NCI-H187 (cell line): ENCODE measurements at places on chromosomes 16 and 17.

GRCh38 chr17:70239391-70239826 lies 70.1 kb downstream of the KCNJ2 start:
- DNase-seq, result no peak

DNA sequence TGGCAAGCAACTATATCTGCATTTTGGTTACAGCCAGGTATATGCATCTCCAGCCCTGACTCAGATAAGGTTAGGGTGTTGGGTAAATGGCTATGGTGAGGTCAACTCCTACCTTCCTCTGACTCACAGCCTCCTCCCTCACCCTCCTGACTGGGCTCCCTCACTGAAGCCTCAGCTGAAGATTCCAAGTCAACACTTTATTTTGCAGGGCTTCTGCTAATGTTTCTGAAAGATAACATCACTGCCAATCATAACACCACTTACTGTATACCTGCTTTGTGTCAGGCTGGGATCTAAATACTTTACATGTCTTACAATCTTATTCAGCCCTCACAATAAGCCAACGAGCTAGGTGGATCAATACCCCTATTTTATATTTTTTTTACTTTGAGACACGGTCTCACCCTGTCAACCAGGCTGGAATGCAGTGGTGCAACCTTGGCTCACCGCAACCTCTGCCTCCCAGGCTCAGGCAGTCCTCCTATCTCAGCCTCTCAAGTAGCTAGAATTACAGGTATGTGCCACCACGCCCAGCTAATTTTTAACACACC lies 47.8 kb upstream of the GCSH start:
- DNase-seq, result no peak

DNA sequence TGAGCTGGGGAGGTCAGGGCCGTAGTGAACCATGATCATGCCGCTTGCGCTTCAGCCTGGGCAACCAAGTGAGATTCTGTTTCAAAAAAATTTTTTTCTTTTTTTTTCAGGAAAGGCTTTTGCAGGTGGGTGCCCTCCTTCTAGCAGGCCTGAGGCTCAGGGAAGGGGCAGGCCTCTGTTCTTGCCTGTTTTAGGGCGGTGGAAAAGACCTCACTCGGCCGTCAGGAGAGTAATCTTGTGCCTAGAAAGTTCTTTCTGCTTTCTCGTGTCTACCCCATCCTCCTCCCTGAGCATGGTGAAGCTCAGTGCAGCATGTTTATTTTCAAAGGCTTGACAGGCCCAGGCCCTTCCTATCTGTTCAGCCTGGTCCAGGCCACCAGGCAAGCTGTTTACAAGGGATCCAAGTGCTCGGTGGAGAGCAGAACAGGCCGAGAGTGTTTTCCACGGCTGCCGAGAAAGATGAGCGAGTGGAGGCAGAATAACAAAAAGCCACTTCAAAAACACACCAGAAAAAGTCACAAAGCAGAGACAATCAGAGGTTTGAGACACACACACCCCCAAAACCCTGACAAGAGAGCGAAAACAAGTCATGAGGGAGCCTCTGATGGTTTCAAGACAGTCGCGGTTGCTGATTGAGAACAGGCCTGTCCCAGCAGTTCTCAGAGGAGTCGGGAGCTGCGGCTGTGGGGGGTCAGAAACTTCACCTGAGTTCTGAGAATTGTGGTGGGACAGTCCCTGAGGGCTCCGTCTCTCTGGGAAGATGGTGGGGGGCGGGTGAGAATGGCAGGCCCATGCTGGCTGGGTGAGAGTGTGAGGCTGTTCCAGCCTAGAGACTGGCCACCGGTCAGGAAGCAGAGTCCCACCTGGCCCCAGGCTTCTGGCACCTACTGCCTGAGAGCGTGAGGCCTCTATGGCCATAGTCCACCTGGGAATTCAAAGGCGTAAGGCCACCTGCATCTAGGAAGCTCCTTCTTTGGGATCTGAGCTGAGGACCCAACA lies 37.5 kb upstream of the CCR7 start:
- no peak for DNase-seq

- DNase-seq, result peak; percentile 3
Observed at GRCh38 chr16:9033125-9033830, 58.2 kb upstream of the HAPSTR1 start.

GRCh38 chr17:20170085-20170484 lies 160.9 kb downstream of the SPECC1 start:
- DNase-seq, result no peak

- DNase-seq, result no peak
Observed at GRCh38 chr17:80892900-80893603, 98.6 kb upstream of the CHMP6 start.

DNA sequence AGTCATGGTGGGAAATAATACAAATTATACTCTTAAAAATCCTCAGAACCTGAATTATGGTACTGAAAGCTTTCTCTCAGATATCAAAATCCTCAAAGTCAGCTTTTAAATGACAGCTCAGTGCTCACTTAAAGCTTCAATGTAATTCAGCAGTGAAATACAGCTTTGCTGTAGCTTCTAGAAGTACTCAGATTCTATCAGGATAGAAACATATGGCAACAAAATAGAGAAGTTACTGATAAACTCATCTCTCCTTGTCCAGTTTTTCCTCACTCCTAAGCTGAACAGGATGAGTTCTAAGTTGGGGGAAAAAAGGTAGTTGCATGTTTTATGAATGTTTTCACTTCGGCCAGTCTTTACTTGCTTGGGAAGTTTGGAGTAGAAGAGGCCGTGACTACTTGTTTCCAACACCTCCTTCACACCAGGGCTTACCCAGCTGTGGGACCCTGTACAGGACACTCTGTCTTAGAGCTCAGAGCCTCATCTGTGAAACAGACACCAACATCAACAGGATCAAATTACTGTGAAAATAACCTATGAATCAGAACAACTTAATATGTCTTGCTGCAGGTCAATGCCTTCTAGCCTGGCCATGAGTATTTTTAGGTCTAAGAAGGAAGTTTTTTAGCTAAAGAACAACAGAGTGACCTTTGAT lies 30.2 kb downstream of the OGFOD1 start:
- no peak for DNase-seq

- no peak for DNase-seq
Observed at GRCh38 chr17:57329380-57330214, 73.3 kb downstream of the MSI2 start.

DNA sequence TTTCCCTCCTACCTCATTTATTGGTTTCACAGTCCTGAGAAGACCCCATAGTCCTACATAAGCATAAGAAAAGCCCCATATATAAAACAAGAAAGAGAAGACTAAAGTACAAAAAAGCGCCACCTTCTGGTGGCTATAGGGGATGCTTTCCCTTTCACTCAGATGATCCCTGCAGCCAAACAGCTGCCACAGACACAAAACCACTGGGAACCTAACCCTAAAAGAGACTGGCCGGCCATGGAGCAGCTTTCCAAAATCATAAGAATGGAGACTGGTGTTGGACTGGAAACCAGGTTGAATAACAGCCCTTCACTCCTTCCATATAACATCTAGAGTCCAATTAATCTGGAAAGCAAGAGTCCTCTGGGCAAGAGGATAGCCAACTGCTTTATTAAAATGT lies 11.4 kb downstream of the DYNC1LI2 start:
- no peak for DNase-seq

GRCh38 chr16:85759631-85760419 lies 8.9 kb upstream of the C16orf74 start:
- DNase-seq, result no peak
